ENCODE measurements at places on chromosomes 6 and 20.

DNA sequence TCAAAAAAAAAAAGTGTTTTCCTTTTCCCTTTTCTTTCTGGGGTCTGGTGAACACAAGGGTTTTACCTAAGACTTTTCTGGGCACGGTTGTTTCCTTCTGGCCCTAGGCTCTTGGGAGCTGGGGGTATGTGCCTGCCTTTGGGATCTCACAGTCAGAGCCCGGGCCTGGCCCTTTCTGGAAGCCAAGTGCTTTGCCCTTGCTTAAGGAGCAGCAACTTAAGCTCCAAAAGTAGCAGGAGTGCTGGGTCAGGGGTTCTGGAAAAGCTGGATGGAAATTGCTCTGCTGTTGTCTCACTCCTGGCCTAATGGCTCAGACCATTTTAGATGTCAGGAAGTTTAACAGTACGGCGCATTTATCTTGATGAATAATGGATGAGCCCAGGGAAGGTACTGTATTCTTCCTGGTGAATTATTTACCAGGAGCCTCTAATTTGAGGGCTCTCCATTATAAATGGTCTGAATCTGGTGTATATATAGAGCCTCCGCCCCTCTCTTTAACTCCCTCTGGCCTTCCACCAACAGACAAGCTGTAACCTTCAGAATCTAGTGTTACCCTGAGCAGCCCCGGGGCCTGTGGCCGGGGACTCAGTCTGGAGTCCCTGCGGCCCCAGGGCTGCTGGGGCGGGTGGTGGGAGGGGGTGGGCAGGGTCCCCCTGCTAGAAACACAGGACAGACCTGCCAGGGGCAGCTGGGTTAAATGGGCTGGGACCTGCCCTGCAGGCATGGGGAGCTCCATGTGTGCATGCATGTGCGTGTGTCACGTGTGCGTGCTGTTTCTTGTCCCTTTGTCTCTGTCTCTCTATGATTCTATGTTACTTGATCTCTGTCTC, 37.5 kb downstream of the PTK7 start:
- DNase-seq, result no peak

- DNase-seq, result no peak
Measured at GRCh38 chr6:131372535-131372934, 200.5 kb upstream of the ARG1 start.

DNA sequence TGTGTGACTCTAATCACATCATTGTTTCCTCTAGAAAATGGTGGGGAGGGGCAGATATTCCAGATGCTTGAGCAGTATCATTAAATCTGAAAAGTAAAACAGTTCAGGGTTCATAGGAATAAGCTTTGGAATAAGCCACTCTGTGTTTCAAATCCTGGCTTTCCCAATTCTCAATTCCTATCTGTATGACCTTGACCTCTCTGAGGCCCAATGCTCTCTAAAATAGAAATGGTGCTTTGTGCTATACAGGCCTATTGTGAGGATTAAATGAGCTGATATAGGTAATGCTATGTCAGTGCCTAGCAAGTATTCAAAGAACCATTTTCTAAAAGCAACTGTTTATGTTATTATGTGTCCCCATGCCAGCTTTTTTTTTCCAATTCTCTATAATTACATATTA, 209.0 kb upstream of the PRSS16 start:
- DNase-seq, result no peak

GRCh38 chr20:14374196-14374595, 36.8 kb upstream of the FLRT3 start:
- no peak for DNase-seq

Measured in H4 (cell line).